ENCODE measurements at places on chromosomes 1 and 21.

- no peak for DNase-seq
Measured at GRCh38 chr1:247908766-247909165, 11.3 kb upstream of the OR2T8 start.

- DNase-seq = no peak
Measured at GRCh38 chr1:42152119-42152518, 1.1 kb upstream of the GUCA2B start.

- DNase-seq = no peak
Measured at GRCh38 chr21:42411197-42411869, 7.6 kb downstream of the UBASH3A start.

GRCh38 chr21:20661246-20661645, 337.0 kb upstream of the NCAM2 start:
- no peak for DNase-seq

DNA sequence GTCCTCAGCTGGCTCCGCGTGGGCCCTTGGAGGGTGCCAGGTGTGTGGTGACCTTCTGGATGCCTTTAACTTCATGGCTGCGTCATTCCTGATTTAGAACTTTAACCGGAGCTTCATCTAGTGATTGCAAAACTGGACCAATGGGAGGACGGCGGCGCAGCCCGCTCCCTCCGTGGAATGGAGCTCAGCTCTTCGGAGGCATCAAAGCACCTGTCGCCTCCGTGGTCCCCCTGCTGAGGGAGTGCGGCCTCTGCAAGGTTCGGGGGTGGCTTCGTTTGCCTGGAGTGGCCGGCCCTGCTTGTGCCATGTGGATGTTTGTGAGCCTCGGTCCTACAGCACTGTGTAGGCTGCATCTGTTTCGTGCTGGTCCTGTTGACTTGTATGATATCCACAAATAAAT, 14.2 kb downstream of the CSTB start:
- DNase-seq = no peak

DNA sequence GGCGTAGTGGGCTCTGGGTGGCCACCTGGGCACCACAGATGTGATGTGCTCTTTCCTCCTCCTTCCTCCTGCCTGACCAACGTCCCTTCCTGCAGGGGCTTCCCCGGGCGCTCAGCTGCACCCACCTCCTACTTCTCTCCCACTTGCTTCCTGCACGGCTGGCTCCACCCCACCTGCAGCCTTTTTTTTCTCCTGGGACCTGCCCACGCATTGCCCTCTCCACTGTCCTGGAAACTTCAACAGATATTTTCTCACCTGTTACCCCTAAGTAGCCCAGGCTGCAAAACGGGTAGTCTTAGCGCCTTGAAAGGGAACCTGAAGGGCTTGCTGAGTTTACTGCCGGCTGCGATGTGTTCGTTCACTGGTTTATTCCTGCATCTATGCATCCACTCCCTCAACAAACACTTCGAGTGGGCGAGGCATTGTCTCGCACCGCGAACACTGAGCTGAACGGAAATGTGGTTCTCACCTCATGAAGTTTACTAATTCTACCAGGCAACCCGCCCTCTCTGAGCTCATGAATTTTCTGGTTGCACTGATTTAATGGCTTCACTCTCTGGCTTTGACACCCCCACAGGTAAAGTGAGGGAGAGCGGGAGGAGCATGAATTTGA, 23.6 kb downstream of the ZBTB18 start:
- no peak for DNase-seq

DNA sequence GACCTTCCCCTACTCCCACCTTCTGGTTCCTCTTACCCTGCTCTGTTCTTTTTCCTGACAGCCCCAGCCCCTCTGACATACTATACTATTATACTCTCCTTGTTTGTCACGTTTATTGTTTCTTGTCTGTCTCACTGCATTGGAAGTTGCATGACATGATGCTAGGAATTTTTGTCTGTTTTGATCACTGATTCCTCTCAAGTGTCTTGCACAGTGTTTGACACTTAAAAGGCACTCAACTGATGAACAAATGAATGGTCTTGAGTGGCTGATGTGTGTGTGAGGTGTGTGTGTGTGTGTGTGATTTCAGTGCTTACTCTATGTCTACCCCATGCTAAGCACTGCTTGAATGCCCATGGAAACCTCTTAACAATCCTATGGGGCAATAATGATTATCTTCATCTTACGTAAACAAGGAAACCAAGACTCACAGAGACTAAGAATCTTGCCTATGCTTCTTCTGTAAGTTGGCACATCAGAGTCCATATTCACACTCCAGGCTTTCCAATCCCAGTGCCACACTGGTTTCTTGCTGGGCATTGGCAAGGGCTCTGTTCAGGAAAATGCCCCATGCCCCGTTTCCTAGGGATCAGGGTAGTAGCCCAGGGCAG, 59.7 kb downstream of the ATP1A1 start:
- no peak for DNase-seq

DNA sequence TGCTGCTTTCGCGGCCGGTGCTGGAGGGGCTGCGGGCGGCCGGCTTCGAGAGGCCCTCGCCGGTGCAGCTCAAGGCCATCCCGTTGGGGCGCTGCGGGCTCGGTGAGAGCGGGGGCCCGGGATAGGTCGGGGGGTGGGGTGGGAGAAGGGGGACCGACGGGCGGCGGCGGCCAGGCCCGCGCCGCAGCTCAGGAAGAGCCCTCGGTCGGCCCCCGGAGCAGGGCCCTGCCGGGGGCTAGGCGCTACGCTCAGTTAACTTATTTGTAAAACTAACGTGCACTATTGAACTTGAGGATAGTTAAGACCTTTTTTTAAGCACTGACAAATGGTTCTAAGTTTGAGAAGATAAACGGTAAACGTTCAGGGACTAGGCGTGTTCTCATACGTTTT, 418 bp downstream of the DDX20 start:
- DNase-seq = no peak

Data from NCI-H1436 (cell line).